ENCODE measurements at places on chromosomes 3 and 15.

- DNase-seq: peak; percentile 22
These were observed 103.2 kb upstream of the TJP1 start for GRCh38 chr15:29925227-29926082.

DNA sequence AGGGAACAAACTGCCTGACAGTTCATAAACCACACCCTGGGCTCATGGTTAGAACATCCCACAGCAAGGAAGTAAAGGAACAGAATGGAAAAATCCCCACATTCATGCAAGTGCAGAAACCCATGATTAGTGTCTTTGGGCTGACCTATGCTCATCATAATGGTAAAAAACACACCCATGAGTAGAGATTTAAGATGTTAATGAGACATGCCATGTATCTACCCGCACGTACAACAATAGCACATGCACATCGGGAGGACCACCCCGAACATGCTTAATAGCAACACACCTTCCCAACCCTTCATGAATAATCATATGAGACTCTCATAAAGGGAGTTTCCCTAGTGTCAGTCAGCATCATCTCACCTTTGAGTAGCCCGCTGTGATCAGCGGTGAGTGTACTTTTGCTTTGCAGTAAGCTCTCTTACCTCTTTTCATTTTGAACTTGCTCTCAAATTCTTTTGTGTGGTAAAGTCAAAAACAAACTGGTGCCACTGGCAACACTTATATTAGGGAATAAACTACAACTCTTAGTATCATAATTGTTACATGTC lies 23.2 kb downstream of the ZBED2 start:
- no peak for DNase-seq

DNA sequence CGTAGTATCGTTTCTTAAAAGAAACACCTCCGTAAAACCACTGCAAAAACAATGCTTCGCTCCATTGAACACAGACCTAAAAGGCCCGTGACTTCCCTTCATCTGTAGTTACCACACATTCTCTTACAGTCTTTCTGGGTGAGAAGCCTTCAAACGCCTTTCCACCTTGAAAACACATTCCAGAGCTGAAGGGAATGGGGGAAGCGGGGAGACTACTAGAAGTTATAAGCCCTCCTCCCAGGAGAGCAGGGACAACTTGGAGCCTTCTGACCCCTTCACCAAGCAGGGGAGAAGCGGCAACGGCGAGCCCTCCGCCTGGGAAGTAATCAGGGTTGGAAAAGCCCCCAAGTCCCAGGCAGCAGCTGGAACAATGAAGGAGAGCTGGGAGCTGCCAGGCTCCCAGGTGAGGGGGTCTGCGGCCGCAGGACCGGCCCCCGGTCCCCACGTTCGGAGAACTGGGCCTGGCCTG lies 461 bp downstream of the SECISBP2L start:
- peak; percentile 41 for DNase-seq

DNA sequence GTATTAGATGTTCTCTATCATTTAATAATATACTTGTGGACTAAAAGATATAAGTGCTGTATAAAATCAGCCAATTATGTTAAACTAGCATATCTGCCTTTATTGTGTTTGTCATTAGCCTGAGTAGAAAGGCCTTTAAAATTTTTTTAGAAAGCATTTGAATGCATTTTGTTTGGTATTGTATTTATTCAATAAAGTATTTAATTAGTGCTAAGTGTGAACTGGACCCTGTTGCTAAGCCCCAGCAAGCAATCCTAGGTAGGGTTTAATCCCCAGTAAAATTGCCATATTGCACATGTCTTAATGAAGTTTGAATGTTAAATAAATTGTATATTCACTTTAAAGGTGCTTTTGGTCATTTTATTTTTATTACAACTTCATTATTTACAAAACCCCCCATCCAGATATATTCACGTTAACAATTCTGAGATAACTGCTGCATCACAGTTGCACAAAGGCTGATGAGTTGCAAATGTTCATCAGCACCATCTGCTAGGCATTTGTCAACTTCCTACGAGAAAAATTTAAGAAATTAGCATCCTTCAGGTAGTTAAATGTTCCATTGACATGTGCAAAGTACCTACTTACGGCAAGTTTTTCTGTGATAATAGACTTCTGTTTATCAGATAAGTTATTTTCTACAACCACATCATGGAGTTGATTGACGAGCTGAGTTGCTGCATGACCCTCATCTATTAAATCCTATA lies 6.3 kb downstream of the EIF4A2 start:
- no peak for DNase-seq

GRCh38 chr3:158768361-158768787 lies 33.5 kb upstream of the MFSD1 start:
- DNase-seq: peak; percentile 17

- DNase-seq: no peak
These were observed 57.9 kb downstream of the ALCAM start for GRCh38 chr3:105424412-105425152.

- DNase-seq: no peak
These were observed 1.9 kb downstream of the C3orf20 start for GRCh38 chr3:14676881-14677280.

- no peak for DNase-seq
These were observed 91.1 kb downstream of the USP13 start for GRCh38 chr3:179743913-179744312.

GRCh38 chr15:44654858-44655257 lies 8.6 kb downstream of the SPG11 start:
- peak; percentile 40 for DNase-seq

DNA sequence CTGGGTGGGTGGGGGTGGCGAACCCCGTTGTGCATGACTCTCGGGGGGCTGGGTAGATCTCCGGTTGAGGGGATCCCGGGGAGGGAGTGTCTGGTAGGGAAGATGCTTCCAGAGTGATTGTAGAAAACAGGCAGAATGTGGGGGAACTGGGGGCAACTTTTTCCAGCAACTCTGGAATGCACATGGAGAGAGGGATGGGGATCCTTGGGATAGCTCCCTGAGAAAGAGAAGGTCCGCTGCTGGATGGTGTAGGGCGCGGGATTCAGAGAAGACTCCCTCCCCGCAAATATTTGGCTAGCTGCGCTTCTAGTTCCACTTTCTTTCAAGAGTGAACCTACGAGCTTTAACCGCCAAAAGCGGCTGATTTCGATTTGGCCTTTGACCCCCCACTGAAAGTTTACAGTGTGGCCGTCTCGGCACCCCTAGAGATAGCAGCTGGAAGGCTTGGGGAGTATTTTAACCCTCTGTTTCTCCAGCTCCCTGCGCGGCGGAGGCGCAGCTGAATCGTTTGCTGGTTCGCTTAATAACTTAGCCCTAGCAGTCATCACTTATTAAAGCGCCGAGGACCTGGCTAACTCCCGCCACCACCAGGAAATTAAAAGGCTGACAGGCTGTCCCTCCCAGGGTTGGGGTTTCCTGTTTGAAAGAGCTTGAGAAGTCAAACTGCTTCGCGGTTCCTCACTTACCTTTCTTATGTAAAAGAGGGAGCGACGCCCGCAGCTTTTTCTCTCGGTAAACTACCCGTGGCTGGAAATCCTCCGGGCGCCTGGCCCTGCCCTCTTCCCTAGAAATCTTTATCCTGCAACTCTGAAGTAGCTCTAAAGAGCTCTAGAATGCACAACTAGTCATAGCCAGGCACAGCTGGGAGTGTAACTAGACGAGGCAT lies 1.2 kb downstream of the PHLDB2 start:
- peak; percentile 86 for DNase-seq

DNA sequence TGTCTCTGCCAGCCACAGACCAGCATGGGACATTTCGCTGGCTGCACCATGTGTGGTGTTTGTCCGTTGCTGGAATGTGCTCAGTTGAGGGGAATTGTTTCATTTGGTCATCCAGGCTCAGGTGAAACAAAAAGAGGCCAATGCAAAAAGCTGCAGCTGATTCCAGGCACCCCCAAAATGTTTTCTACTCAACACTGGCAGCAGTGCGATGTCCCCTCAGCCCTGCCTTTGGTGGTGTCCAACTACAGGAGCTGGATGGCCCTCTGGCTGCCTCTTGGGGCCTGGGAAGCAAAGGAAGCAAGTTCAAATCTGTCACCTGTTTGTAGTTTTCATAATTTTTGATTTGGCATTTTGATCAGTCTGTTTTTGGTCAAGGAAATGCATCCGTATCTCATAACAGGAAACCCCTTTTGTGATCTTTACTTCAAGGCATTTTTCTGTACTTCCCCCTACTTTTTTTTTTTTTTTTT lies 141.8 kb downstream of the EEFSEC start:
- no peak for DNase-seq

GRCh38 chr15:94453227-94453988 lies 222.0 kb downstream of the MCTP2 start:
- DNase-seq: no peak

- DNase-seq: no peak
These were observed 144.7 kb downstream of the OSBPL10 start for GRCh38 chr3:31836131-31837075.
